ENCODE measurements at places on chromosomes 2 and 18.

DNA sequence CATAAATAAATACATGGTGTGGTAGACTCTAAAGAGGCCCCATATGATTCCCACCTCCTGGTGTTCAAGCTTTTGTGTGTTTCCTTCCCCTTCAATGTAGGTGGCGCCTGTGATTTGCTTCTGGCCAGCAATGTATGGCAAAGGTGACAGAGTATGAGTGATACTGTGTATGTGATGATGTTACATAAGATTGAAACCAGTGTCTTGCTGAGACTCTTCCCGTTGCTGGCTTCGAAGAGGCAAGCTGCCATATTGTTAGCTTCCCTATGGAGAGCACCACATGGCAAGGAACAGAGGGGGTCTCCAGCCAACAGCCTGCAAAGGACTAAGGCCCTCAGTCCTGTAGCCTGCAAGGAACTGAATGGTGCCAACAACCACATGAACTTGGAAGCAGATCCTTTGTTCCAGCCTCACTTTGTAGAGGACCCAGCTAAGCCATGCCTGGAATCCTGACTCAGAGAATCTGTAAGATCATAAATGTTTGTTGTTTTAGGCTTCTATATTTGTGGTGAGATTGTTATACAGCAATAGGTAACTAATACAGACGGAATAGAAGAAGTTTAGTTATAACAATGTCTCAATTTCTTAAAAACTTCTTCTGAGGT lies 1.7 kb upstream of the SMAD4 start:
- DNase-seq, result no peak

DNA sequence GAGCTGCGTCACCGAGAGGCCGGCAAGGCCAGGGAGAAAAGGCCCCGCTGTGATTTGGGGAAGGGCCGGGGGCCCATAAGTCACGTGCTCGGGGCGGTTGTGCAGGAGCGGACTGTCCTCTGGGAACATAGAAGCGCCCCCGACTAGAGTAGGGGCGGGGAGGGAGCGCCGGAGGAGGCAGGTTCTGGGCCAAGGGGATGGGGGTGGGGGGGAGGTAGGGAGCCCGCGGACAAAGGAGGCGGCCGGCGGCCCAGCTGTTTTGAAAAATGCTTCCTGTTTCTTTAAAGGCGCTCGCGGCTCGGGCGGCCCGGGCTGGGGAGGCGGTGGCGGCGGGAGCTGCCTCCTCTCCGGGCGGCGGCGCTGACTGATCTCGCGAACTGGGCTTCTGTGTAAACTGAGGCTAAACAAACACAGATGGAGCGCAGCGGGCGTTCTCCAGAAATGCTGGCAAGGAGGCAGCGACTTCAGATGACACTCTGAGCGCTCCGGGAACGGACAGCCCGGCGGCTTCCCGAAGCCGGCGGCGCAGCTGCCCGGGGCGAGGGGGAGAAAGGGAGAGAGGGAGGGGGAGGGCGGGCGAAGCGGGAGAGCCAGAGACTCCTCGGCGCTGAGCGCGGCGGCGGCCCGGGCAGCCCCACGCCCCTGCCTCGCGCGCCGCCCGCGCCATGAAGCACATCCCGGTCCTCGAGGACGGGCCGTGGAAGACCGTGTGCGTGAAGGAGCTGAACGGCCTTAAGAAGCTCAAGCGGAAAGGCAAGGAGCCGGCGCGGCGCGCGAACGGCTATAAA lies at the start of gene ATOH8:
Gene ATOH8, plus strand, starts transcription at position 467 of the 788 bp plus-strand sequence. Its CDS starts 199 bp downstream, at position 666.
- no peak for DNase-seq

DNA sequence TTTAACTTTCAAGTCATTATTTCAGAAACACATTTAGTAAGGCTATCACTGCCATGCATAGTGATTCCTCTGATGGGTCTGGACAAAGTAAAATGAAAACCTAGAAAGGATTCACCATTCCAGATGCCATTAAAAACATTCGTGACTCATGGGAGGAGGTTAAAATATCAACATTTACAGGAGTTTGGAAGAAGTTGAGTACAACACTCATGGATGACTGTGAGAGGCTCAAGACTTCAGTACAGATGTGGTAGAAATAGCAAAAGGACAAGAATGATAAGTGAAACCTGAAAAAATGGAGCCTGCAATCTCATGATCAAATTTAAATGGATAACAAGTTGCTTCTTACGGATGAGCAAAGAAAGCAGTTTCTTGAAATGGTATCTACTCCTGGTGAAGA lies 5.8 kb upstream of the TWSG1 start:
- no peak for DNase-seq

GRCh38 chr2:239553376-239554000 lies 152.7 kb upstream of the HDAC4 start:
- DNase-seq, result no peak

- DNase-seq, result no peak
Observed at GRCh38 chr2:240186191-240186725, 45.8 kb upstream of the OTOS start.

DNA sequence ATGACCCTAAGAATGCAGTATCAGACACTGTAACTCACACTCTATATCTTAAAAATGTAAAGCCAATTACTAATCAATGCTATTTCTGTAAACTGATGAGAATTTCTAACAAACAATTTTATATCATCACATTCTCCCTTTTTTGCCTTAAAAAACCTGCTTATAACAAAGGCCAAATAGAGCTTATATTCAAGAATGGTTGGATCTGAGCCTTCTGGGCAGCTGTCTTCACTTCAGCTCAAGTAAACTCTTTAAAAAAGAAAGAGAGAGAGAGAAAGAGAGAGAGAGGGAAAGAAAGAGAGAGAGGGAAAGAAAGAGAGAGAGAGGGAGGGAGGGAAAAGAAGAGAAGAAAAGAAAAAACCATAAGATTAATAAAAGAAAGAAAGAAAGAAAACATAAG lies 231.8 kb downstream of the KCNE4 start:
- no peak for DNase-seq
